ENCODE measurements at places on chromosomes 1 and 21.

DNA sequence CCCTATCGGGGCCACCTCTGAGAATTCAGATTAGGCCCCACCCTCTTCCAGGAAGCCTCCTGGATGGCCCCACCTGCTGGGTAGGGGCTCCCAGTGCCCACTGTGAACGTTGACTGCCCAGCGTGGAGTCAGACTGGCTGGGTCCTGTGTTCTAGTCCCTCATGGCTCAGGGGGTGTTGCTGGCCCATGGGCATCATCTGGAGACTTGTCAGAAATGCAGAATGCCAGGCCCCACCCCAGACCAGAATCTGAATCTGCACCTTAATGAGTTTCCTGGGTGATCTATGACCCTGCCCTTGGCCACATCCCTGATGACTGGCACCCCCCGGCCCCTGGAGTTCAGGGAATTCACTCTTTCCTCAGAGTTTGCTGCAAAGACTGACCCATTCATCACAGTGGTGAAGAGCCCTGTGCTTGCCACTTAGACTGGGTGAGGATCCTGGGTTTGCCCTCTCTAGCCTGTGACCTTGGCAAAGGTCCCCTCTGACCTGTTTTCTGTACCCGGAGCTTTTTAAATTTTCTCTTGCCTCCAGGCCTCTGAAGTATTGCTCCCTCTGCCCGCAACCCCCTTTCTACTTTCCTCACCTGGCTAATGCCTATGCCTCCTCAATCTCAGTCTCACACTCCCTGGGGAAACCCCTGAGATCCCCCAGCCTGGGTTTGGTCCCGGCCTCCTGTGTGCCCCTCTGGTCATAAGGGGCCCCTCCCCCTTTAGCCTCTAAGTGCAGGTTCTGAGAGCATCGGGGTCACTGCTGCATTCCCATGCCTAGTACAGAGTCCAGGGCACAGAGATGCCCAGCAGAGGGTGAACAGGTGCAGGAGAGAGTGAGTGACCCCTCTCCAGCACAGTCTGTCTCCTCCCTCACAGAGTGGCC, 184.2 kb downstream of the MATN1 start:
- no peak for DNase-seq

GRCh38 chr21:31255896-31256295, 88.2 kb downstream of the TIAM1 start:
- no peak for DNase-seq

- DNase-seq: no peak
Measured at GRCh38 chr1:65756616-65757015, 36.1 kb upstream of the PDE4B start.

- no peak for DNase-seq
Measured at GRCh38 chr1:59025201-59025600, 241.4 kb upstream of the JUN start.

- no peak for DNase-seq
Measured at GRCh38 chr1:24875257-24875656, 54.8 kb downstream of the RUNX3 start.

DNA sequence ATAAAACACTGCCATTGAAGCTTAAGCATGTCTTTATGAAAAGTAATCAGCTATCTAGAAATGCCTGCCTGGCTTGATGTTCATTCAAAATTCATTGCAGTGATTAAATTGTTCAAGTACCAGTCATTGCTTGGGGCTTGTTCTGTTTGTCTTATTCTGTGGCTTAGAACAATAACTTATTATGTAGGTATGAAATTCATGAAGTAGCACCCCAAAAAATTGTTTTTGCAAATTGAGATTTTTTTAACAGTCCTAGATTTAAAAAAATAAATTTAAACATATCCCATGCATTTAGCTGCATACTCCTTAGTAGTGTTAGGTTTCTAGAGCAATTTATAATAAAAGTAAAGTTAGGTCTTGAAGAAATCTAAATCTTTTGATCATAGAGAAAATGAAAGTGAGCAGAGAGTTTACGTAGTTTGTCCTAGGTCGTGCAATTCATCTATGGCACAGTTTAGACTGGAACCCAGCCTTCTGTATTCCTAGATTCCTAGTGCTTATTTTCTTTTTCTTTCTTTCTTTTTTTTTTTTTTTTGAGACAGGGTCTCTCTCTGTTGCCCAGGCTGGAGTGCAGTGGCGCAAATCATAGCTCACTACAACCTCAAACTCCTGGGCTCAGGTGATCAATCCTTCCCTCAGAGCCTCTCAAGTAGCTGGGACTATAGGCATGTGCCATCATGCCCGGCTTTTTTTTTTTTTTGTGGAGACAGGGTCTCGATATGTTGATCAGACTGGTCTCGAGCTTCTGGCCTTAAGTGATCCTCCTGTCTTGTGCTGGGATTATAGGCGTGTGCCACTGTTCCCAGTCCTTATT, 9.3 kb downstream of the MIER1 start:
- DNase-seq: no peak

GRCh38 chr1:21046132-21046531, 130.6 kb downstream of the EIF4G3 start:
- no peak for DNase-seq

DNA sequence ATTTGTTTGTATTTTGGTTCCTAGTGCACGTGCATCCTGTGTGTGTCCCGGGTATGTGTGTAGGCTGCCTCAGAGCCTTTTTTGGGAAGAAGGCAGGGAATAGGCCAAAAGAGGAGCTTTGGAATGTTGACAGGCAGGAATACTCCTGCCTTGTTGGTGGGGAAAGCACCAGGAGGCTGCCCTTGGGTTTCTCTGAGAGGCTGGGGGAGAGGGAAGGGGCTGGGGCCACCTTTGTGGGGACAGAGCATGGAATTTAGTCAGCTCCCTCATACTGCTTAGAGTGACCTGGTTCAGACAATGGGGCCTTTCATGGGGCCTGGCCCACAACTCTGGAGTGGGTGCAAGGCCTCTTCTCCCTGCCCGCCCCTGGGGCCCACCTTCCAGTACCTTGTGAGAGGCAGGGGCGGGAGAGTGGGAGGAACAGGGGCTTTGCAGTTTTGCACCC, 31.3 kb downstream of the ACOT11 start:
- DNase-seq: no peak

- no peak for DNase-seq
Measured at GRCh38 chr1:88680911-88681622, 3.0 kb upstream of the PKN2 start.

DNA sequence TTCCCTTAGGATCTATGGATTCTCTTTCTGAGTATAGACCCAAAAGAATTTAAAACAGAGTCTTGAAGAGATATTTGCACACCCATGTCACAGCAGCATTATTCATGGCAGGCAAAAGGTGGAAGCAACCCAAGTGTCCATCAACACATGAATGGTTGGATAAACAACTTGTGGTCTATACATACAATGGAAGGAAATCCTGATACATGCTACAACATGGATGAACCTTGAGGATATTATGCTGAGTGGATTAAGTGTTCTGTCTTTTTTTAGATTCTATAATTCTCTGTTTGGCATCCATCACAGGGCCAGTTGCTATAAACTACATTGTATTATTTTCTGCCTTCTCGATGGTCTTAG, 39.8 kb downstream of the PTPN14 start:
- no peak for DNase-seq

DNA sequence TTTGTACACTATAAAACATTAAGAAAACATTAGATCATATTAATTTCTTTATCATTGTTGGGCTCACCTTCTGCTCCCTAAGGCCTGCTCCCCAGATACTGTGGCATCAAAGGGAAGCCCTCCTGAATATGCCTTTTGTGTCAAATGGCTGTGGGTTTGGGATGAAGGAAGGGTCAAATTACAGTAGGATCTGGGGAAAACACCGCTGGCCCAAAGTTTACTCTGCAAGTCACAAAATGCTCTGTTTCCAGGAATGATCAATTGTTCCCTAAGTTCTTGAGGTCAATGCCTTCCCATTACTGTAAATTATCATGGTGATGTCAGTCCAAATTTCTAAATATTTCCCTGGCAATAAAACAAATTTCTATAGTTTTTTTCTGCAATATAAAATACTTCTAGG, 6.8 kb upstream of the ITLN2 start:
- no peak for DNase-seq

DNA sequence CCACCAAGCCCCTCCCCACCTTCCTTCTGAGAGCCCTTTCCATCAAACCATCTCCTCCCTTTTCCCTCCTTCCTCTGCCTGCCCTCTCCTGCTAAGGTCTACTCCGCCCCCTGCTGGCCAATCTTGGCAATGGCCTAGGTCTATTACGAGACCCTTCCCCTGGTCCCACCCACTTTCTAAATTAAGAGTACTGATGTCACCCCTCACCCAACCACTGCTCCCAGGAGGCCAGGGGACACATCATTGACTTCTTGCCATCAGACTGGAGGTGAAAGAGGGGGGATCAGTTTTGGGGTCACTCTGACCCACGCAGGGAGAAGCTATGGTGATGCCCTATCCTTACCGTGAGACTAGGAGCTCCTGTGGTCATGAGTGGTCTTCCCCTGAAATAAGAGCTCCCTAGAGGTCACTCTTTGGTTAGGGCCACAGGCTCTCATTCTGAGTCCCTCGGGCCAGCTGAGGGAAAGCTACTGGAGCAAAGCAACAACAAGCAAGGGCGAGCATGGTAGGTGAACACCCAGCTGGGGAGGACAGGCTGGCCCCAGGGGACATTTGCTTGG, 34.6 kb upstream of the S100A7 start:
- DNase-seq: peak; percentile 65

DNA sequence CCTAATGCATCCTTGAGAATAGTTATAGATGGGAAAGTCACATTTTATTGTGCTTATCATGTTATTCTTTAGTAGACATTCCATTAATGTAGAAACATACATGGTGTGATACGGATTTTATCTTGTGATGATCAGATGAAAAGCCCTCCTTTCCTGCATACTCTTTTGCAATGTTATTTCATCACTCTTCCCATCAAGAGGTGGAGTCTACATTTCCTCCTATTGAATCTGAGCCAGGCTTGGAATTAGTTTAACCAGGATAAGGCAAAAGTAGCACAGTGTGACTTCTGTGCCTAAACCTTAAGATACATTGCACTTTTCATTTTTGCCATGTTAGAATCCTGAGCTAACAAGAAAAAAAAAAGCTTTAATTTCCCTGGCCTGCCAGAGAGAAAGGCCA, 393.7 kb upstream of the ST6GALNAC5 start:
- DNase-seq: no peak

GRCh38 chr1:25703041-25703440, 86.5 kb downstream of the MAN1C1 start:
- DNase-seq: no peak

DNA sequence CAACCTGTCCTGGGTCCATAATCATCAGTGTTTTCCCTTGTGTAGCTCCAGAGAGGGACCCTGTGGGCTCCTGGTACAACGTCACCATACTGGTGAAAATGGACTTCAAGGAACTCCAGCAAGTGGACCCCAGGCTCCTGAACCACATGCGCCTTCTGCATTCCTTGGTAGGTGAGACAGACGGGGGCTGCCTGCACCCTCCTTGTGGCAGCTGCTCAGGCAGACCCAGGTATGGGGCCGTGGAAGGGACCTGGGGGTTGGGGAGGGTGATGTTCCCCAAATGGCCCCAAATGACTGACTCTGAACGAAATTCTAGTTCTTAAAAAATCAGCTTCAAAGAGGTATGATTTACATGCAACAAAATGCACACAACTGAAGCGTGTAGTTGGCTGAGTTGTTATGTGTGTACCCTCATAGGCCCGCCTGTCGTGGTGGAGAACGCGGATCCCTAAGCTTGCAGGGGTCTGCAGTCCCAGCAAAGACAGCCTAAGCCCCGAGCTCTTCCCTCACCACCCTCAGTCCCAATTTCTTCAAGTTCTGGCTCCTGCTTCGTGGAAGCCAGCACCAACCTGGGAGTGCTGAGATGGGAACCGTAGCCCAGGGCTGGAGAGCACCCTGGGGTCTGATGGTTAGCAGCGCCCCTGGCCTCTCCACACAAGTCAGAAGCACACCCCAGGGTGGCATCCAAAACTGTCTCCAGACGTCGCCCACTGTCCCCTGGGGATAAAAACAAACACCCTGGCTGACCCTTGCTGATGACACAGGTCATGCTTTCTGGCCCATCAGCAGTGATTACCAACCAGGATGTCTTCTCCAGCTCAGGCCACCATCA, 14.3 kb downstream of the UMODL1 start:
- no peak for DNase-seq

DNA sequence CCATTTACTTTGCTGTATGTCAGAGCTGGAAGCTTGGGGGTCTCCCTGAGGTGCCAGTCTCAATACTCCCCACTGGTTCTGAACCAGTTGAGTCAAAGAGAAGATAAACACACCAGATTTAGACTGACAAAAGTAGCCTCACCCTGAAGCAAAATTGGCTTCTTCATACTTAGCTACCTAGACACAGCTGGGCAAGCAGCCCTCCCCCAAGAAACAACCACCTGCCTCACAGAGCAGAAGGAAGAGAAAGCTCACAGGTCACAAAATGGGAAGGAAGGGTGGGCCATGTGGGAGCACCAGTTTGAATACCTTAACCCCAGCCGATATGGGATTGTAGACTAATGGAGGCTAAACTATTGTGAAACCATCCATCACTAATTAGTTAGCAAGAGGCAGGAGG, 24.6 kb upstream of the MYSM1 start:
- no peak for DNase-seq

GRCh38 chr1:112520166-112520565, 11.4 kb downstream of the WNT2B start:
- DNase-seq: no peak

Measured in substantia nigra (tissue), 51 donors.